ENCODE measurements at places on chromosomes 6 and 20. TPM values are rescaled to one million over a fixed set of nuclear protein-coding genes. Genes with fewer than 3 reads are reported as not detected.

The MAS1 gene
- not detected for total RNA-seq

- no peak for DNase-seq
These were observed 75.7 kb downstream of the WDR27 start for GRCh38 chr6:169626169-169626568.

DNA sequence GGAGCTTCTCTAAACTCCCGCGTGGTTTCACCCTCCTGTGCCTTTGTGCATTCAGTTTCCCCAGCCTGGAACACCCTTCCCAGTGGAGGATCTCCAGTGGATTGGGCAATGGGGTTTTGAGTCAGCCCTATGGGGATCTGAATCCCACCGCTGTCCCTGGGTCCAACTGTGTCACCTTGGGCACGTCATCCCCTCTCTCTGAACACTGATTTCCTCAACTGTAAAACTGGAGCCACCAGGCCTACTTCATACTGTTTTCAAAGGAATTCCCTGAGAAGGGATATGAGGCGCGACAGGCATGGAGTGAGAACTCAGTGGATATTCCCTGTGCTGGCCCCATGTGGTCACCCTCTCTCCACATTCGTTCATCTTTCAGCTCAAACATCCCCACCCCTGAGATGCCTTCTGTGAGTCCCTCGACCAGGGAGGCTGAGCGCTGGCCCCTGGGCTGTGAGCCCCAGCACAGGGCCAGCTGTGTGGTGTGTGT is 25.7 kb downstream of the MAFB start:
- no peak for DNase-seq

- no peak for DNase-seq
These were observed 263.8 kb upstream of the FOXQ1 start for GRCh38 chr6:1047981-1048541.

DNA sequence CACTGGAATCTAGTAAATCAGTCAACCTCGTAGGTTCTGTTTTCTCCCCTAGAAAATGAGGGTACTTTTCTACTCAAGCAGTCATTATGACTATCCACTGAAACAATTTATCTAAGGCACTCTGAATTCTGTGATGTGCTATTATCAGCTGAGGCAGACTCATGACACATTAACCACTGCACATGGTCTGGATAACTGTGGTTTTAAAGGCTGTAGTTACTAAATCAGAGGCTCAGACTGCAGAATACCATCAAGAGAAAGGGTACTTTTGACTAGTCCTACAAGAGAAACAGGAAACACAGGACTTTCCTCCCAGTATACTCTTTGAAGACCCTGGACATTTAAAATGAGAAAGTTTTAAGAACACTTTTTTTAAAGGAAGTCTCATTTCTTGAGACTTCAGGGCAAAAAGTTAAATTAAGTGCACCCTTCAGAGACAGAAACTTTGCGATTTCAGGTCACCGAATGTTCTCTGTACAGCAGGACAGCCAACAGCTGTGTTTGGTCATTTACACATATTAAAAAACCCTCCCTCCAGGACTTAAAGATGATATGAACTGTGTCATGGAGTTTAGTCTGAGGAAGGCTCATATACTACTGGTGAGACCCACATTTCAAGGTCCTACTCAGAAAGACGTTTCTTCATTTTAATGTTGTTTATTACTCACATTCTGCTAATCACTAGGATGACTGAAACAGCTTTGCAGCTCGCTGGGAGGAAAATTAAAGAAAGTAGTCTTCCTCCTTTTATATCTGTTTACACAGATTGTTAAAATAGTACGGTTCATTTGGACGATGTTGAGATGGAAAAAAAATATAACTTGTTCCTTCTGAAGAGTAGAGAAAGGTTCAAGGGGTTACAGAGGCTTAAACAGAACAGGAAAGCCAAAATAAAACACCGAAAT is 19.9 kb downstream of the ATXN1 start:
- DNase-seq: no peak
